ENCODE measurements at places on chromosomes 4 and X.
A peak's percentile ranks its signal among the peaks of the same experiment; 100 is the strongest.

- no peak for DNase-seq
Measured at GRCh38 chr4:96841801-96842200, 1001.9 kb downstream of the PDHA2 start.

DNA sequence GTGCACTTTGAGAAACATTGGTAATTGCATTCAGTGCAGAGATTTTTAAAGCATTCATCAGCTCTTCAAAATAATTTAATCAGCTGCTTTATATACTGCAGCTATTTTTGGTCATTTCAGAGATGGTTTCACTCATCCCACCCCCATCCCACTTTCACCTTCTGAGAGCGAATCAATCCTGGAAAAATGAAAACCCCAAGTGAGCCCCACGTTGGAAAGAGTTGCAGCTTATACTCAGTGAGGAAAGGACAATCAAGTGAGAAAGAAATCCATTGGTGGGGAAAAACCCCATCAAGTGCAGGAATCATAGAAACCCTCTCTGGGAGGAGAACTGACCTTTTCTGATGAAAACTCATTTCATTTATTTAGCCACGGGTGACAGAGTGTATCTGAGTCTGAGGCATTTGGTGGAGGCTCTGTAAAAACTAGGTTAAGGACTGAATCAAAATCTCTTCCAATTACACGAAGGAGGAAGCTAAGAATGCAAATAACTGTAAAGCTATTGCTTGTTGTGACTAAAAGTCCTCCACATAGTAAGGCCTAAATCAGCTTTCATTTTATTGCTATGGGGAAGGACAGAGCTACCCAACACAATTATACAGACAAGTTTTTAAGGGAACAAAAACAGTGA, 240.4 kb upstream of the PGRMC2 start:
- no peak for DNase-seq

DNA sequence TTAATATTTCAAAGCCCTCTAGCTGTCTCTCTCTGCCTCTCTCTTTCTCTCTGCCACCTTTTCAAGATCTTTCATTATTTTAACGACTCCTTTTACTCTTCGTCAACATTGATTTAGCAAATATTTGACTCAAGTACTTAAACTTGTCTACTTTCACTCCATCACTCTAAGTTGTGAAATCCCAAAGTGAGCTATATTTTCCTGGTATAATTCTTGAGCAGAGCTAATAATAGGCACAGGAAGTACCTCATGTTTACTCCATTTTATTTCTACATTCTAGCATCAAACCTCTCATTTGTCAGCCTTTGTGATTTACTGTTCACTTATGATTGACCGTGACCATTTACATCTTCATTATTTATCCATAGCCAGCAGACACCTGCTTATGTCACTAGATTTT, 482.5 kb downstream of the RPA4 start:
- DNase-seq = no peak

DNA sequence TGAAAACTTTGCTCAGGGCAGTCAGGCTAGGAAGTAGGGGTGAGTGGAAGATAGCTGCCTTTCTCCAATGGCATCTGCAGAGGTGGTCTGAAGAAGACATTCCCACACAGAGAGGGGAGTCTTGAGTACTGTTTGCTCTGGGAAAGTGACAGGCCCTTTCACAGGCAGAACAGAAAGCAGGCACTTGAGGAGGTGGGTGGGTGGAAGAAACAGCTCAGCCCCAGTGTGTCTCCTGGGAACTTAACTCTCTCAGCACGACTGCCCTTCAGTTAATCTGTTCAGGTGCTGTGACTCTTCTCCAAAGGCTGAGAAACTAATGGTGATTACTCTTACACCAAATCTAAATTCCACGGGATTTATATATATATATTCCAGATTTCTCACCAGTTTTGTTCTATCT, 28.3 kb downstream of the ENOPH1 start:
- no peak for DNase-seq

GRCh38 chr4:40283968-40284367, 51.2 kb upstream of the CHRNA9 start:
- no peak for DNase-seq

DNA sequence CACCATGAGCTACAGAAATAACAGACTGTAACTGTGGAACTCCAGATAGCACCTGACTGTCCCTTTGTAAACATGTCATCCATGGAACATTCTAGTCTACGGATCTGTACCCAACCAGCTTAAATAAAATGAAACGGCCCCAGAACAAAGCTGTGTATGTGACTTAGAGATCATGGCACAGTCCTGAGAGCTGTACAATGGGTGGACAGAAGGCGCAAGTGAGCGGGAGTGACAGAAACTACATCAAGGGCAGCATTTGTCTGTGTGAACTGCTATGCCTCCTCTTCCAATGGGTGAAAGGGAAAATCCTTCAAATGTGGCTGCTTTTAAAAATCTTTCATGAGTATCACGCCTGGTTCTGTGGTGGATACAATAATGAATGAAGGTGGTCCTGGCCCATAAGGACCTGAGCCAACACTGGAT, 72.5 kb downstream of the FAT1 start:
- DNase-seq = no peak

GRCh38 chrX:77922787-77923186, 12.3 kb downstream of the ATP7A start:
- no peak for DNase-seq

GRCh38 chr4:78426972-78427371, 124.6 kb upstream of the ANXA3 start:
- DNase-seq = no peak

- DNase-seq = no peak
Measured at GRCh38 chr4:182126603-182127002, 116.6 kb upstream of the TENM3 start.

- DNase-seq = no peak
Measured at GRCh38 chr4:140344621-140345020, 28.8 kb upstream of the SCOC start.

- peak; percentile 31 for DNase-seq
Measured at GRCh38 chrX:11381464-11381863, 88.3 kb downstream of the AMELX start.

- no peak for DNase-seq
Measured at GRCh38 chrX:150774798-150775568, 81.8 kb downstream of the MTMR1 start.

GRCh38 chr4:31651541-31651940, 931.4 kb downstream of the PCDH7 start:
- no peak for DNase-seq

DNA sequence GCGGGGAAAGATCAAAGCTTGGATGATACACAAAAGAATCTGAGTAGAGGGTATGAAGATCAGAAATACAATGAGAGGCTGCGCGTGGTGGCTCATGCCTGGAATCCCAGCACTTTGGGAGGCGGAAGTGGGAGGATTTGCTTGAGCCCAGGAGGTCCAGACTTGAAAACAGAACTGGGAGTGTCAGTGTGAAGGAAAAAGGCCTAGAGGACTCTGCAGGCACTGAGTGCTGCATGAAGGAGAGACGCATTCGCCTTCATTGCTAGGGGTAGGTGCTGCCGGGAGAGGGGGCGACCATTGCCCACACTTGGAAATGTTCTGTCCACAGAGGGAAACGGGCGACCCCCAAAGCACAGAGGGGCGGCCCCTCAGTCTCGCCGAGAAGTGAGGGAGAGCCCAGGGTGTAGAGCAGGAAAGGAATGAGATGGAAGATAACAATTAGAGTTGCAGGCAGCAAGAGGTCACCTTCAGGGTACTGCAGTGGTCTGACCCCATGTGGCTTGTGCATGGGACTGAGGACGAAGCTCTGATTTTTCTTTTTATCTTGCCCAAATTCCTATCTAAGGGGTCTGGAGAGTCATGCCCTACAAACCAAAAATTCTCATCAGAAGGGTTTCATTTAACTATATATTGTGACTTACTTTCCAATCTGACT, 31.8 kb upstream of the ARSD start:
- DNase-seq = no peak

DNA sequence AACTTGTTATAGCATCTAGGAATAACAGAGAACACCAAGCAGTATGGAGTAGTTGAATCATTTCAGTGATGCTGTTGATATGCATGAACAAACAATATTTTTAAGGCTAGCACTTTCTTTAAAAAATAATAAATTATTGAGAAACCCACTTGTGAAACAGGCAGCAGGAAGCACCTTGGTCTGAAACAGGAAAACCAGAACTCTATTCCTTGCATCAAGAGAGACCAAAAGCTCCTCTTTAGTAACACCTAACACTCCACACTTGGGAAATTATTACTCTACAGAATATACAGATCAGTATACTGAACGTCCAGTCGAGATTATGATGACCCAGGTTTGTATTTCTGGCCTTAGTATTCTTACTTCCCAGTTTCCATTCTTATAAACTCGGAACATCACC, 129.0 kb downstream of the ARAP2 start:
- DNase-seq = no peak

DNA sequence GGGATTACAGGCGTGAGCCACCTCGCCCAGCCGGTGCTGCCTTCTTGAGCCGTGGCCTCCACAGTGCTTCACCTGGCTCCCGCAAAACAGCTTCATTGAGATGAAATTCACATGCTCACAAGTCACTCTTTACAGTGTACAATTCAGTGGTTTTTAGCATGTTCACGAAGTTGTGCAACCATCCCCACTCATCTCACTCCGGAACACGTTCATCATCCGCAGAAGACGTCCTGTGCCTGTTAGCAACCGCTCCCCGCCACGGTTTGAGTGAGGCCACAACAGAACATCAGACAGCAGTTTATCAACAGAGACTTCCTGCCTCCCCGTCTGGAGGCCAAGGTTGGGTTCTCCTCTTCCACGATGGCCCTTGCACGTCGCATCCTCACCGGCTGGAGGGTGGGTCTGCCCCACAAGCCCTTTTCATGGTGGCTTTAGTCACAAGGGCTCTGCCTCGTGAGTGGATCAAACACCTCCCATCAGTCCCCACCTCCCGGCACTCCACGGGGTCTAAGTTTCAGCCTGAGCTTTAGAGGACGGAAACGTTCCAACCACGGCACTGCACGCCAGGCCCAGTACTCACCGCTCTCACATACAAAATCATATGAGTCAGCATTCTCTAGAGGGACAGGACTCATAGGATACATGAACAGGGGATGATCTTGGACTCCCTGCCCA, 29.6 kb upstream of the SPON2 start:
- no peak for DNase-seq

- no peak for DNase-seq
Measured at GRCh38 chr4:19961091-19961490, 290.6 kb upstream of the SLIT2 start.

- no peak for DNase-seq
Measured at GRCh38 chrX:110741213-110741796, 54.3 kb downstream of the CHRDL1 start.

- no peak for DNase-seq
Measured at GRCh38 chr4:77189412-77189811, 32.4 kb downstream of the CCNG2 start.

DNA sequence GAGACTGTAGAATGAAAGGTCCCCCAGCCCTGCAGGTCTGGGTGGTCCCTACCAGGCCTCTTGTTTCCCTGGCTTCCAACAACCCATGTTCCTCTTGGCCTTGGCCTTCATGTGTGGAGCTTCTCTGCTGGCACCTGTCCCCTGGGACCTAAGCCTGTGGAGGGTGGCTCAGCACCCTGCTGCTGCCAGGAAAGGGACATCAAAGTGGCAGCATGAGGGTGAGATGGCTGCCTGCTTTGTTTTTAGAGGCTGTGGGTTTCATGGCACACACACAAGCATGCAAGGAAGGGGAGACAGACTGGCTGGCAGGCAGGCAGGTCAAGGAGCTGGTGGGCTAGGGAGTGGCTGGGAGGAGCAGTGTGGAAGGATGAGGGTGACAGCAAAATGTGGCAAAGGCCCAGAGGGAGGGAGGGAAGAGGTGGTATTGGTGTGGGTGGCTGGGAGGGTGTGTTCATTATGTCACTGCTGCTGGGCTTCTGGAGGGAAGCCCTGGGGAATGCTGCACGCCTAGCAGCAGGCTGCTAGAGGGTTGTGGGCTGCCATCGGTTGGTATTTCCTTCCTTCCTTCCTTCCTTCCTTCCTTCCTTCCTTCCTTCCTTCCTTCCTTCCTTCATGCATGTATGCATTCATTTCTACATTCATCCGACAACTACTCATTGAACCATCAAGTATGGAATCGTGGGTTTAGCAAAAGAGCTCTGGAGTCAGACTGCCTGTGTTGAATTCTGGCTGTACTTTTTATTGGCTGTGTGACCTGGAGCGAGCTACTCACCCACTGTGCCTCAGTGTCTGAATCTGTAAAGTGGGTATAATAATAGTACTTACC, 128.7 kb upstream of the PJA1 start:
- DNase-seq = no peak

GRCh38 chr4:42348692-42349091, 48.6 kb upstream of the SHISA3 start:
- no peak for DNase-seq

GRCh38 chr4:4519297-4519894, 22.5 kb downstream of the STX18 start:
- DNase-seq = peak; percentile 1

- peak; percentile 24 for DNase-seq
Measured at GRCh38 chrX:132491191-132491590, 2.4 kb upstream of the MBNL3 start.

- no peak for DNase-seq
Measured at GRCh38 chr4:52638717-52639116, 20.4 kb downstream of the USP46 start.

GRCh38 chrX:133265331-133265730, 47.2 kb upstream of the TFDP3 start:
- DNase-seq = no peak

GRCh38 chr4:7811536-7812191, 128.0 kb downstream of the AFAP1 start:
- DNase-seq = no peak

DNA sequence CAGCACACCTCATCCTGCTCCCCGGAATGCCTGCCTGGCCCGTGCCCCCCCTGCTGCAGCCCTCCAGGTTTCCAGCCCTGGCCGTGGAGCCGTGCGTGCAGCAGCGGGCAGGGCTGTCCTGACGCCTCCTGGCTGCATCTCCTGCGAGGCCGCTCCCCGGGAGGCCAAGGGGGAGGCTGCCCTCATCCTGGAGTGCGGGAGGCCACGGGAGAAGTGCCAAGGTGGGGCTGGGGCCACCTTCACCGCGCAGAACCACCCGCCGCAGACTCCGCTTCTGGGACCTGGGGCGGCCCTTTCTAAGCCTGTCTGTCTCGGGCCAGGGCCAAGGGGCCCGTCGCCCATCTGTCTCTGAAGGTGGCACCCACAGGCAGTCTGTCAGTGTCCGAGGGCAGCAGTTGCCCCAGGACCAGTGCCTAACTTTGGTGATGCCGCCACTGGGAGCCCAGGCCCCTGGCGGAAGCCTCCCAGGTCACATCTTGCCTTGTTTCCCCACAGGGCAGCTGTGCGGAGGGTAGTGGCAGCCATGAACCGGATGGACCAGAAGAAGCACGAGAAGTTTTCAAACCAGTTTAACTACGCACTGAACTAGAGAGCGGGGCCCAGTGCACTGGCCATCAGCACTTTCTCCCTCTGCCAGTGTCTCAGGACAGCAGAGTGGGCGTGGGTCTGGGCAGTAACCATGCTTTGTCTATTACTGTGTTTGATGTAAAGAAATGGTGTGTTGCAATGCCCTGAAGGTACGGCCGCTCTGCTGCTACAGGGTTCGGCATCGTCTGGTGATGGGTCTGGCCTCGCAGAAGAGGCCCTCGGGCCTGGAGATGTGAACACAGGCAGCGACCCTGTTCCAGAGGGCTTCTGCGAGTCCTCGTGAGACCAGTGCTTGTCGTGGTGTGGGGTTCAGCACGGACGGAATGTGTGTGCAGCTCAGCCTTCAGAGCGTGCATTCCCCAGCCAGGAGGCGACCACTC, 20.6 kb downstream of the NKX1-1 start:
- no peak for DNase-seq

- no peak for DNase-seq
Measured at GRCh38 chr4:182242787-182243186, 415 bp upstream of the TENM3 start.

GRCh38 chr4:113221990-113222389, 172.5 kb downstream of the ANK2 start:
- DNase-seq = no peak

All from NCI-H1105 treated with DMSO at 0.1 percent for 48 hours (cell line).